ENCODE measurements at places on chromosomes 16 and 17.

GRCh38 chr17:18318117-18318516, 3.0 kb downstream of the SMCR8 start:
- no peak for DNase-seq

- DNase-seq: no peak
Observed at GRCh38 chr16:75247249-75247648, 4.2 kb downstream of the BCAR1 start.

GRCh38 chr17:30812218-30813177, 12.0 kb downstream of the CRLF3 start:
- DNase-seq: no peak

GRCh38 chr16:29784157-29784556, 6.1 kb downstream of the ZG16 start:
- no peak for DNase-seq

- no peak for DNase-seq
Observed at GRCh38 chr17:19392303-19392702, 5.3 kb upstream of the MFAP4 start.

- no peak for DNase-seq
Observed at GRCh38 chr17:73481676-73482075, 162.6 kb downstream of the SDK2 start.

DNA sequence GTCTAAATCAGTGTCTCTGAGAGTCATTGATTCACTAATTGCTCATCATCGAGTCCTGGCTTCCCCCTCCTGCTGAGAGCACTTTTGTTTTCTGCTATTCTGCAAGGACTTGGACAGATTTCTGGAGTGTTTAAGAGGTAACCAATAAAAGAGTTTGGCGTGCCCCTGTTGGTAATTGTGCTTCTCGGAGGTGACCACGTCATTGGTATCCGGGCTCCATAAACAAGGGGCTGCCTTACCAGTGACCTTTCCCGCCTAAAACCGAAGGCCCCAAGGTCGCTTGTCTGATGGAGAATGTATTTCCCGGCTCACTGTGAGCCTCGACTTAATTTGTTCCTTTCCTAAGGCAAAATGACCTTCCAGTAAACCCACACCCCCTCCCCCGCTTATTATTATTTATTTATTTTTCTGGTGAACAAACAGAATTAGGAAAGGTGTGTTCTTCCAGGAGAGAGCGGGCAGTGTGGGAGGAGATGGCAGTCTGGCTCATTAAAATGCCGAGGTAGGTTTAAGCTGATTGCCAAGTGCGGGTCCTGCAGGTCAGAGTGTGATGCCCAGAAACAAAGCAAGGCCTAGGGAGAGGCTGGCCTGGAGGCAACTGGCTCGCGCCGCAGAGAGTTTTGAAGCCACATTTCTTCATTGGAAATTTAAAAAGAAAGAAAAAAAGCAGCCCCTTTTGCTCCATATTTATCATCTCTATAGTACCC, 30.2 kb downstream of the MSI2 start:
- no peak for DNase-seq

GRCh38 chr16:68350813-68351350, 40.1 kb downstream of the PRMT7 start:
- DNase-seq: no peak

- no peak for DNase-seq
Observed at GRCh38 chr16:380762-381011, 1.1 kb downstream of the PGAP6 start.

- no peak for DNase-seq
Observed at GRCh38 chr17:4626734-4627256, 14.7 kb downstream of the ALOX15 start.

DNA sequence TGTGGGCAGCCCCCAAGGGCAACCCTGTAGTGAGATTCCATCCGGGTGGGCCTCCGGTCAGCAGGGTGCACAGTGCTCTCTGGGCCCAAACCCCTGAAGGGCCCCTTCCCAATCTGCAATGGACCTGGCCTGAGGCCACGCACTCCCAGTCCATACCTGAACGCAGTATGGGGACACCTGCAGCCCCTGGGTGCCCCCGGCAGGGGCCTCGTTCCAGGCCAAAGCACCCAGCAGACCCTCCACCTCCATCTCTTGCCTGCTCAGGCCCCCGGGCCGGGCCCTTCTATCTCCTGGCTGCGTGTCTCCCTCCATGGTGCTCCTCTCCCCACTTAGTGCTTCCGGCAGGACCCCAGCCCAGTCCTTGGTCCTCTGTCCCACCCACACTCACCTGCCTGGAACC, 17.3 kb upstream of the AATK start:
- no peak for DNase-seq

- no peak for DNase-seq
Observed at GRCh38 chr16:85923153-85924021, 24.4 kb downstream of the IRF8 start.

GRCh38 chr16:10040136-10041080, 141.8 kb downstream of the GRIN2A start:
- no peak for DNase-seq

GRCh38 chr17:37430051-37430627, 23.5 kb downstream of the TADA2A start:
- peak; percentile 37 for DNase-seq

- no peak for DNase-seq
Observed at GRCh38 chr17:57898487-57899311, 48.9 kb upstream of the MRPS23 start.

GRCh38 chr17:71966459-71967313, 154.1 kb upstream of the SOX9 start:
- no peak for DNase-seq

DNA sequence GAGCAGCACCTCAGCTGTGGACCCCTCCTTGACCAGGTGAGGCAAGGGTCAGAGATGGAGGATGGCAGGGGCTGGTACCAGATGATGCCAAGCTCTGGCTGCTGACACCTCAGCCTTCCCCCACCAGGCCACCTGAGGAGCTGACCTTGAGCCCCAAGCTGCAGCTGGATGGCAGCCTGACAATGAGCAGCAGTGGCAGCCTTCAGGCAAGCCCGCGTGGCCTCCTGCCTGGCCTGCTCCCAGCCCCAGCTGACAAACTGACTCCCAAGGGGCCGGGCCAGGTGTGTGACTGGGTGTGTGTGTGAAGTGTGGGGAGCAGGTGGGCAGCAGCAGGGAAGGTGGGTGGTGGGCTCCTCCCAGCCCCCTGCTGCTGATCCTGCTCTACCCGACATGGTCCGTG, 4.7 kb upstream of the NRN1L start:
- no peak for DNase-seq

DNA sequence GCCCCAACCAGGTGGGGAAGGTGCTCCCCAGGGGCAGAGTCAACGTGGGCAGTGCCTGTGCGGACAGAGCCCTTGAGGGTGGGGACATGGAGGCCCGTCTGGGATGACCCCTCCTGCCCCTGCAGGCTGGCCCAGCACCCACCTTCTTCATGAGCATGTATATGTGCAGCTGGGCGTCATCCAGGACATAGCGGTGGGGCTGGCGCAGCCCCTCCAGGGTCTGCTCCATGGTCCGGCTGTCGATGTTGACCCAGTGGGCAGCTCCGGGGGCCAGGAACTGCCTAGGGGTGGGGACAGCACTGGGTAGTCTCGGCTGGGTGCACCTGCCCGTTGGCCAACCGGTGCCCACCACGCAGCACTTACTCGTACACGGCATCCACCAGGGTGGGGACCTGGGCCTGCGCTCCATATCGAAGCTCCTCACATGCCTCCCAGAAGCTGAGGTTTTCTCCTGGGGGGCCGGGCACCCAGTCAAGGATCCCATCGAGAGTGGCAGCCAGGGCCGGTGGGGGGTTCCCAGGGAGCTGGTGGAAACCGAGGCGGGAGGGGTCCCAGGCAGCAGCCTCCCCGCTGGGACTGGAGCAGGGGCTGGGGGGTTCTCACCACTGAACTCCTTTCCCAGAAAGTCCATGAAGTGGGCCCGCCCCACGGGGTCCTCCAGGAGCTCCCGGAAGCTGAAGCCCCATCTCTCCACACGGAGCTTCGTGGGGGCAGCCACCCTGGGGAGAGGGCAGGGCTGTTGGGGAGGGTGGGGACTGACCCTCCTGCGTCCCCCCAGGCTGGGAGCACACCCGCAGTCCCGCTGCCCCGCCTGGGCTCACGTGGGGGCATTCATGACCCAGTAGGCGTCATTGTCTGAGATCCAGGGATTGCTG, 5.1 kb downstream of the RGS11 start:
- no peak for DNase-seq

DNA sequence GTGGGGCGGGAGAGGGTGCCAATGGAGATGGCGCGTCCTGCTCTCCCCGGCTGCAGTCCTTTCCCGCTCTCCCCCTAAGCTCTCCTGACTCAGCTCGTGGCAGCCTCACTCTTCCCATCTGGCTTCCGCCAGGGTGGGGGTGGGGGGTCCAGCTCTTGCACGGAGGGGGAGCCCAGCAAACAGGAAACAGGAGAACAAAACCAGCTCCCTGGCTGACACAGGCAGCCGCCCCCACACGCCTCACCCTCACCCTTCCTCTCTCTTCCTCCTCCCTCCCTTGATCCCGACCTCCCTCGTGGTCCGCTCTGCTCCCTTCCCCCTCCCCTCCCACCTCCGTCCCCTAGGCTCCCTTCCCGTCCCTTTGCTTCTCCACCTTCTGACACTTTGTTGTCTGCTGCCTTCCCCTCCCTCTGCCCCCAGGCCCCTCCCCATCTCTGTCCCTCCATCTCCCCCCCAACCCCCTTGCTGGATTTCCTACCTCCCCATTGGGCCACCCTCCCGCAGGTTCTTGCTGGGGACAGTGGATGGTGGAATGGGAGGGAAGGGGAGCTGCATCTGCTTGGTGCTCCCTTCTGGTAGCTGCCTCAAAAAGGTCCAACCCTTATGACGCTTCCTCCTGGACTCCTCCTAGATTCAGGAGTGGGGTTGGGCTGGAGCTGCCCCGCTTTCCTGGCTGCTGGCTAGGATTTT, 23.7 kb downstream of the ARHGAP23 start:
- DNase-seq: peak; percentile 81

- DNase-seq: peak; percentile 33
Observed at GRCh38 chr16:26983426-26983825, 83.3 kb upstream of the C16orf82 start.

DNA sequence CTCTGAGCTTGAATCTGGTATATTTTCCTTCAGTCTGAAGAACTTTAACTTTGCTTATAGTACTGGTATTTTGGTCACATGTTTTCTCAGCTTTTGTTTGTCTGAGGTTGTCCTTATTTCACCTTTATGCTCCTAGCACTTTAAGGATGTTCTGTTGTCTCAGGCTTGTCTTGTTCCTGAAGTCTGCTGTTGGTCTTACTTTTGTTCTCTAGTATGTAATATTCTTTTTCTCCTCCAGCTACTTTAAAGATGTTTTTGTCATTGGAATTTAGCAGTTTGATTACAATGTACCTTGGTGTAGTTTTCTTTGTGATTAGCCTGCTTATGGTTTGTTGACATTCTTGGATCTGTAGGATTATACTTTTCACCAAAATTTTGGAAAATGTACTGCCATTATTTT, 23.6 kb downstream of the RPTOR start:
- DNase-seq: no peak

DNA sequence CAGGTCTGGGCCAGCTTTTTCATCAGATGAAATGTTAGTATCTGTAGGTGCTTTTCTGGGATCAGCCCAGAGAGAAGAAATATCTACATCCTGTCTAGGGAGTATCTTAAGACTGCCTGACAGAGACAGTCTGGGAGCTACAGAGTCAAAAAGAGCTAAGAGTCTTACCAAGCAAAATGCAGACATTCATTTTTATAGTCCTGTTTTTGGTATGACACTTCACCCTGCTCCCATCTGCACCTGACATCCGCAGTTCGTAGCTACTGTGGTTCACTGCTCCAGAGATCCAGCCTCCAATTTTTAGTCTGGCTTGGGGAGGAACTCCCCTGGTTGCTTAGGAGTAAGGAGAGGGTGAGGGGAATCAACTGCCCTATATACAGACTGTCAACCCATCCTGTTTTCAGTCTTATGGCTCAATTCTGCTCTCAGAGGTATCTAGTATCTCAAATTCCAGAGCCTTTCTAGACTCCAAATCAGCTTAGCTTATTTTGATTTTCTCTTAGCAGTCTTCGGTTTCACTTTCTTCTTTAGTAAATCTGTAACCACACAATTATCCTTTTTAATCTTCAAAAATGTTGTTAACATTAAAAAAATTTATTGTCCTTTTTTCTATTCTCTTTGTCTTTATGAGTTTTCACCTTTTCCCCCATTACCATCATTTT, 97.8 kb downstream of the TMEM100 start:
- no peak for DNase-seq

DNA sequence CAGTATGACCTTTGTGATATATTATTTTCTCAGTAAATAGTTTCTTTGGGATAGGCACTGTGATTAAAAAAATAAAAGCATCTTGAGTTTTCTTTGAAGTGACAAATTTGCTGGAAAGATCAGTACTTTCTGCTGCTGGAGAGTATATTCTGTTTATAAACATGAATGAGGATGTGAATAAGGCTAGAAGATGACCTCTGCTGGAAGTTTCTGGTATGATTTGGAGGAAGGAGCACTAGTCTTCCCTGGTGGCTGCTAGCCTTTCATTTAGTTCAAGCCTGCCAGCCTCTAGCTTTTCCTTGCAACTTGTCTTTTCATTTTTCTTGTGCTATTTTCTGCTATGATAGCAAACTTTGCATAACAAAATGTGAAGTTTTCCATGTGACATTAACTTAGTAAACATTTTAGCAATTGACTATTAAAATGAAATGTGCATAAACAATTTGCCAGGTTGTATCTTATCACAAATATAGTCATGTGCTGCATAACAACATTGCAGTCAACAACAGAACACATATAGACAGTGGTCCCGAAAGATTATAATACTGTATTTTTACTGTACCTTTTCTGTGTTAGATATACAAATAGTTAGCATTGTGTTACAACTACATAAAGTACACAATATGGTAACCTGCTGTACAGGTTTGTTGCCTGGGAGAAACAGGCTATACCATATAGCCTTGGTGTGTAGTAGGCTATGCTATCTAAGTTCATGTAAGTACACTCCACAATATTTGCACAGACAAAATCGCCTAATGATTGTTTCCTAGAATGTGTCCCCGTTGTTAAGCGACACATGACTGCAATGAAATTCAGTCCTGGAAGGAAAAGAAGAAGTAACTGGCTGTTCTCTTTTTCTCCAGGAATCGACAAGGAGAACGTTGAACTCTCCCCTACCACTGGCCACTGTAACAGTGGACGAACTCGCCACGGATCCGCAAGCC, 18.1 kb upstream of the RAB11FIP4 start:
- no peak for DNase-seq

DNA sequence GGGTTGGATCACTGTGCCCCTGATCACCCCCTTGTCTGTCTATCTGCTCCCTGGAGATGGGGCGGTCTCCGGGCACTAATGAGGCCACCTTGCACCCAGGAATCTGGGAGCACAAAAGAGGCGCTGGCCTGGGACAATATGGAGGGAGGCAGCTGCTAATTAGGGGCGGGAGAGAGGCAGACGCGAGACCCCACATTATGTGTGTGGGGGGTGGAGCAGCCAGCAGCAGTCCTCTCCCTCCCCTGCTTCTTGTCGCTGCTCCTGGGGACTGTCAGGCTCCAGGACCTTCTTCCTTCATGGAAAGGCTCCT, 324 bp upstream of the HCRT start:
- DNase-seq: no peak
